Activated CD4-positive, alpha-beta T cell treated with anti-CD3 and anti-CD28 coated beads, Interleukin-2, amount 50 U/mL, for 16 hours (primary cell): ENCODE measurements at places on chromosomes 16 and 17.
A peak's percentile ranks its signal among the peaks of the same experiment; 100 is the strongest.

- no peak for DNase-seq
Observed at GRCh38 chr16:66851166-66851964, 7.2 kb downstream of the CA7 start.

DNA sequence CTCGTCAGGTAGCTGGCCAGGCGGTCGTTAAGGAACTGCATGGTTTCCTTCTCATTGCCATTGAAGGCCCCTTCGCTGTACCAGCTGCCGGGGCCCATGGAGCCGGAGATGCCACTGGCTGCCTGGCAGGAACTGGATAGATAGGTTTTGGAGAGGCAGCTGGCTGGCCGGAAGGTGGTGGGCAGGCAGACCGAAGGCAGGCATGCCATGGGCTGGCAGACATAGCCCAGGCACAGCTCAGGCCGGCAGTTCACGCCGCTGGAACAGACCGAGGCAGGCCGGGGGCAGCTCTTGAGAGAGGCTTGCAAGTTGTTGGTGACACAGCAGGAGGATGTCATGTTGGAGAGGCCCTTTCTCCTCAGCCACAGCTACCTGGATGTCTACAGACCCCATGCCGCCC, at the start of gene KRT32:
Gene KRT32 (minus strand): TSS at position 399 of the 400 bp plus-strand sequence. CDS start 61 bp downstream, at position 338.
- no peak for DNase-seq

DNA sequence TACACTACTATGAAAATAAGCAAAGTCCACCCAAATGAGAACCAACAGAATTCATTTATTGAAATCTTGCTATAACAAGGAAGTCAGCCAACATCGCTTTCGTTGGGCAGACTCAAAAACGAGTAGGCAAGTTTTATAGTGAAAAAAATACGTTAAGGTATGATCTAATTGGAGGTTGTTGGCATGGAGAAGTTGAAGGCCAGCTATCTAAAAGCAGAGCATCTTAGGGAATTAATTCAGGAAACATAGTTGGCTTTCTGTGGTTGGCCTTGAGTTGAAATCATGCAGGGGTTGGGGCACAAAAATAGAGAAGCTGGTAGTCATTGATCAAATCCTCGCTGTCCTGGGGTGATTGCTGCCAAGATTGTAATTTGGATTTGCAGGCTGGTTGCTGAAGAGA, 118.3 kb downstream of the PPM1E start:
- DNase-seq = no peak

DNA sequence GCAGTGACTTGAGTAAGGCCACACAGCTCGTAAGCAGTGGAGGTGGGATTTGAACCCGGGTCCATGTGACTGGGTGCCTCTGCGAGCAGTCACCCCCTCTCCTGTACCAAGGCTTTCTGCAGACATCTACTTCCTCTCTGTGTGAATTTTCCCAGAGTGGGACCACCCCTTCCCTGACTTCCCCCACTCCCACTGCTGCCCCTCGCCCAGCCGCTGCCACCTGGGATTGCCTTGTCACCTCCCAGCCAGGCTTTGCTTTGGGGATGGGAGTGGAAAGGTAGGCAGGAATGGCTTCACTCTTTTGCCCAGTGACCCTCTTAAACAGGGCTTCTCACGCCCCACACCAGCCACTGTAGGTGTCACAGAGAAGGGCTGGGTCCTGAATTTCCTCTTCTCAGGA, 105.2 kb upstream of the SEC14L1 start:
- no peak for DNase-seq

- no peak for DNase-seq
Observed at GRCh38 chr17:39704821-39705551, 5.1 kb downstream of the ERBB2 start.

DNA sequence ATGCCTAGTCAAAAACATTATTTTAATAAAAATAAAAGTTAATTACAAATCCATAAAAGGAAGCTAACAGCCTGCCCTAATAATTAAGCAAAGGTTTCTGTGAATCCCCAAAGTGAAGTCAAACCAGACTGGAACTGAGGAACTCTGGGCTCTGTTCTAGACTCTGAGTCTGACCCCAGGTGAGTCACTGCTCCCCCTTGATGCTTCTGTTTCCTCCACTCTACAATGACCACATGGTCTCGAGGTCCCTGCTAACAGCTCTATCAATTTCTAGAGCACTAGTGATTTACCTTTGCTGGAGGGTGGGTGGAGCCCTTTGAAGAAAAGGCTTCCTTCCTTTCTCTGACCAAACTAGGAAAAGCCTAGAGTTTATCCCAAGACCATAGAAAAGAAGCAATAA, 32.4 kb downstream of the XPO6 start:
- no peak for DNase-seq

- no peak for DNase-seq
Observed at GRCh38 chr17:17942846-17943245, 29.4 kb downstream of the TOM1L2 start.

GRCh38 chr16:1554826-1555445, 21.5 kb downstream of the TMEM204 start:
- DNase-seq = no peak

DNA sequence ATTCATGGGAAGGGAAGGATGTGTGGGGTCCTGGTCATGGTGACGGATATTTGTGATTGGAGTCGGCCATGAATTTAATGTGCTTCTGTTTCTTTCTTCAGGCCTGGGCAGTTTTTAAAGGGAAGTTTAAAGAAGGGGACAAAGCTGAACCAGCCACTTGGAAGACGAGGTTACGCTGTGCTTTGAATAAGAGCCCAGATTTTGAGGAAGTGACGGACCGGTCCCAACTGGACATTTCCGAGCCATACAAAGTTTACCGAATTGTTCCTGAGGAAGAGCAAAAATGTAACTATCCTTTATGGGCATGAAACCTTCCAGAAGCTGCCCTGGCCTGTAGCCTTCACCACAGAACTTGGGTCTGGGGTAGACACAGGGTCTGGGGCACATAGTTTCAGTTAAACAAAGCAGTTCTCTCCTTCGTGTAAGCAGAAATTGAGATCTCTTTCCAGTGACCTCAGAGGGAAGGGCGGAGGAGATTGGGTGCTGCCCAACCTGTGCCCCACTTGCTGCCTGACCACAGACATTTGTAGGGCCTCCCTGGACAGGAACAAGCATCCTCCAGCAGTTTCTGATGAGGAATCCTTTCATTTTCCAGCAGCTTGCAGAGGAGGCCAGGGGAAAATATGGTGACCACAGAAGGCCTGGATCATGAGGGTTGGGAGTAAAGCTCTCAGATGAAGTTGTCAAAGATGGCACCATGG, 10.1 kb downstream of the IRF8 start:
- no peak for DNase-seq

DNA sequence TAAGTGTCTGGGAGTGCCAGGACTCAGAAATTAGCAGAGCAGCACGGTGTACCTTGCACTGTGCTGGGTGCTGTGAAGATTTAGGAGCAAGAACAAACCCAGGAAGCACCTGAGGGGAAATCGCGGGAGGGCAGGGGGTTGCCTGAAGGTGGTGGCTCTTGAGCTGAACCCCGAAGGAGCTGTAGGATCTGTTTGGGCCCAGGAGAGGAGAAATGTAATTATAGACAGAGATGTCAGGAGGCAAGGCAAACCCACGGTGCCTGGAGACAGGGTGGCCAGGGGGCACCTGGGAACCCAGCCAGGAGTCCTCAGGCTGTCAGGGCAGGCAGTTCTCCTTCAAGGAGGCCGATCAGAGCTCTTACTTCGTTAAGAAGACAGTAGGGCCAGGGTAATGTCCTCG, 109.1 kb downstream of the C16orf78 start:
- DNase-seq = no peak

DNA sequence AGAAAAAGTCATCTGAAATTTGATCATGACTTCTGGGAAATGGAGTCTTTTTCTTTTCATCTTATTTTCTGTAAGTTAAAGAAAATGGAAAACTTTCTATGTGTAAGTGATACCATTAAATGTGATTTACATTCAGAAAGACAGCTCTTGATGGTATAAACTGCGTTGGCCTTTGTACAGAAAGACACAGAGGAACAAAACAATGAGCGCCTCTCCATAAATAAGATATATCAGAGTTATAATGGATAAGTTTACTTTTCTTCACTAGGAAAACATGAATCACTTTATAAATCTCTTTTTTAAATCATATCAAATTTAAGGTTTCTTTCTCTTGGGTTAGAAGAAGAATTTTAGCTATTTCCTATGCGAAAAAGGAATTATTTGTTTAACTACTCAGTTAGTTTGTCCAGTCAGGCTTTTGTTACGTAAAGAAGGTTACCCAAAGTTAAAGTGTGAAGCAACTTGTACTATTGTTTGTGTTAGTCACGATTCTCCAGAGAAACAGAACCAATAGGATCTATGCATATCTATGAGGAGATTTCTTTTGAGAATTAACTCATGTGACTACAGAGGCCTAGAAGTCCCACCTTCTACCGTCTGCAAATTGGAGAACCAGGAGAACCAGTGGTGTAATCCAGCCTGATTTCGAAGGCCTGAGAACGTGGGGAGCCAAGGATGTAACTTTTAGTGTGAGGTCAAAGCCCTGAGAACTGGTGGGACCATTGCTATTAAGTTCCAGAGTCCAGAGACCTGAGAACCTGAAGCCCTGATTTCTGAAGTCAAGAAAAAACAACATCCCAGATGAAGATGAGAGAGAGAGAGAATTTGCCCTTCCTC, 295.4 kb upstream of the KCNJ16 start:
- no peak for DNase-seq

- no peak for DNase-seq
Observed at GRCh38 chr16:5895137-5895536, 797.5 kb upstream of the EEF2KMT start.

- DNase-seq = no peak
Observed at GRCh38 chr16:74030000-74030706, 266.5 kb upstream of the PSMD7 start.

GRCh38 chr16:80583466-80583865, 42.7 kb downstream of the DYNLRB2 start:
- peak; percentile 90 for DNase-seq

GRCh38 chr17:53499277-53499676, 323.4 kb upstream of the KIF2B start:
- no peak for DNase-seq

DNA sequence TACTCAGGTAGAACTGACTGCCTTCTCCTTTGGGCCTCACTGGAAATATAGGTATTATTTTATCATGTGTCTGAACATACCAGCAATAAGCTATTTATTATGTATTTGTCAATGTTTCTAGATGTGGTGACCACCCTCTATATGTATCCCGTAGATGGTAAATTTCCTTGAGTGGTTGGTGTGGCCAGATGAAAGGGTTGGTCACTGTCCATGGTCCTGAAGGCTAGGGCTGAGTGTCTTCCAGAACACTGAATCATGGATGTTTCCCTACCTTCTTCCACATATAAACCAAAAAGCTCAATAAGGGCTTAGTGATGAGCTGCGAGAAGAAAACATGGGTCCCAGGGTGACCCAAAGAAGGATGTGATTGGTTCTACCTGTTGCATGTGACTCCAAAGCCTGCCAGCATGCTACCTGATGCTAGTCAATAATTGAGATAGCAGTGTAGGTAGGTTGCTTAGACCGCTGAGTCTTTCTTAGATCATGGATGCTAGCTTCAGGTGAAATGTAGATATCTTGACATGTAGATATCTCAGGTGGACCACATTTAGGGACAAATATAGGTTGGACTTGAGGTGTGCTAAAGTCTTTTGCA, 150.3 kb downstream of the ASIC2 start:
- peak; percentile 1 for DNase-seq

DNA sequence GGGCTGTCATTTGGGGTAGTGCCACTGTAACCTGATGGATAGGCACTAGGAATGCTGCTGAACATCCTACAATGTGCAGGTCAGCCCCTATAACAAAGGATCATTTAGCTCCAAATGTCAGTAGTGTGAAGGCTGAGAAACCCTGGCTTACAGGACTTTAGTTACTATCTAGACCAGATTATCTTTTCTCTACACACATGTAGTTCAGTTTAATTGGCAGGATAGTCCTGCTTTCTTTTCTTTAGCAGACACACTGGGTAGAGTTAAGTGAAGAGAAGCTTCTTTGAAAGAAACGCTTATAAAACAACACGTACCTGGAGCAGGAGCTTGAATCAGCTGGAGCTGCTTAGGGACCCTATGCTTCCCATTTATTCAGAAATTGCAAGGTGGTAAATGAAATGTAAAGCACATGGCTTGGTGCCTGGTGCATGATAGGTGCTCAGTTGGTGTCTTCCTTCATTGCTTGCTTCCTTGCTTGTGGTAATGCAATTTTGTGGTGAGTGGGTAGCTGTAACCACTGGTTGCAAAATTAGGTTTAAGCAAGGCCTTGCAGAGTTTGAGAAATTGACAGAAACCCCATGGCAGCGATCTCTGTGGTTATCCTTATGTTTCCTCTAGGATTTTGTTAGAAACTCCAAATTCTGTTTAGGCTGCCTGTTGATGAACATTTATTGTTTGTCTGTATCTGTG, 9.4 kb downstream of the METTL9 start:
- DNase-seq = peak; percentile 58

GRCh38 chr17:3475812-3476610, at the start of gene ASPA:
TSS of gene ASPA (plus strand) at chr17:3475997. CDS start at chr17:3476160, 163 bp downstream.
- no peak for DNase-seq

- DNase-seq = no peak
Observed at GRCh38 chr17:62750631-62751051, 57.5 kb downstream of the MARCHF10 start.
